Skin of body (tissue), 3 donors: ENCODE measurements at places on chromosomes 7 and 10.

- DNase-seq, result no peak
Measured at GRCh38 chr10:92834986-92835385, 13.3 kb upstream of the EXOC6 start.

DNA sequence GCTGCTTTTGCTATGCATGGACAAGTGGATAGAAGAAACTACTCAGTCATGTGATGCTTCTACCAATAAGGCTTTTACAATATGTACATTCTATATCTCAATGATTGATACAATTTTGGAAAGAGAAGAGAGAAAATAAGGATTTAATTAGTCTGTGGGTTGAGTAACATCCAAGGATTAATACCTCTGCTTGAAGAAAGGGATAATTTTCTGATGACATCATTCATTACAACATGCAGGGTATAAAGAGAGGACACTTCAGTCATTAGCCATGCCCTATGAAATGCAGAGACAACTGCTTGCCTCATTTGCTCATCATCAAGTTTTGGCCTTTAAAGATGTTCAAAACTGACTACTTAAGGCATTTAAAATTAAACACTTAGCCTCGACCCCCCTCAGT, 237.3 kb downstream of the AHR start:
- DNase-seq, result peak; percentile 36

DNA sequence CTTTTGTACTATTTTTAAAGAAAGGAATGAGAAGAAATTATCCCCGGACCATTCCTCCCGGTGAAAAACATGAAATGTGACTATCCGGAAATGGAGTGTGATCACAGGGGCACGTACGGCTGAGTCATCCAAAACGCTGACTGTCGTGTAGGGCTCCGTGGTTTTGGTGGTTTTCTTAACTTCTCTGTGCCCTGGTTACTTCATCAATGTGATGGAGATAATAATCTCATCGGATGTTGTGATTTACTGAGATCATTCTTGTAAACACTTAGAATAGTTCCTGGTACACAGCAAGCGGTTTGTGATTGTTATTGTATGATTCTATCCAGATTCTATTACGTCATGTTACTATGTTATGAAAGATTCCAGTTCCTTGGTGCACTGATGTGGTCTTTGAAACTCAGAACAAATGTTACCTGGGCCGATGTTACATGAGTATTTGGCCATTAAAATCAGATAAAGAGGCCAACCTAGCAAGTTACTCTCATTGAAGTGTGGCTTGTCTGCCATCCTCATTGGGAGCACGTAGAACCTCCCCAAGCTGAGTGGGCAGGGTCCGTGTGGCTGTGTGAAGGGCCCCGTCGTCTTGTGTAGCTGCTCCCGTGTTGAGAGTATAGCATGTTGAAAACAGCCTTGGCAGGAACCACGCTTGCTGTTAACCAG, 99.5 kb downstream of the CAMK1D start:
- DNase-seq, result no peak

DNA sequence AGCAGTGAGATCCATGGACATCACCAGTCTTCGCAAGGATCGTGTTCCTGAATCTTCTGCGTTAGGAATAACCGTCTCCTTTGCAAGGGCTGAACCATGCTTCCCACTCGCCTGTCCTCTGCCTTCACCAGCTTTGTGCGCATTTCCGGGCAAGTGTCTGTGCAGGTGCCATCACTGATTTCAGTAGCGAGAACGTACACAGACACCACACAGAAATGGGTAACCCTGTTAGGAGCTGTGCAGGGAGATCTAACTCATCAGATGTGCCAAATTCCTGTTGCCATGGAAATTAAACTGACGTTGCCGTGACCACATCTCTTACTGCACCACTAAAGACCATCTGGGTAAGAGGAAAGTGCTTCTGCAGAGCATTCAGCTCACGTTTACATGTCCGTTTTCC, 146.3 kb downstream of the DIP2C start:
- DNase-seq, result peak; percentile 8

DNA sequence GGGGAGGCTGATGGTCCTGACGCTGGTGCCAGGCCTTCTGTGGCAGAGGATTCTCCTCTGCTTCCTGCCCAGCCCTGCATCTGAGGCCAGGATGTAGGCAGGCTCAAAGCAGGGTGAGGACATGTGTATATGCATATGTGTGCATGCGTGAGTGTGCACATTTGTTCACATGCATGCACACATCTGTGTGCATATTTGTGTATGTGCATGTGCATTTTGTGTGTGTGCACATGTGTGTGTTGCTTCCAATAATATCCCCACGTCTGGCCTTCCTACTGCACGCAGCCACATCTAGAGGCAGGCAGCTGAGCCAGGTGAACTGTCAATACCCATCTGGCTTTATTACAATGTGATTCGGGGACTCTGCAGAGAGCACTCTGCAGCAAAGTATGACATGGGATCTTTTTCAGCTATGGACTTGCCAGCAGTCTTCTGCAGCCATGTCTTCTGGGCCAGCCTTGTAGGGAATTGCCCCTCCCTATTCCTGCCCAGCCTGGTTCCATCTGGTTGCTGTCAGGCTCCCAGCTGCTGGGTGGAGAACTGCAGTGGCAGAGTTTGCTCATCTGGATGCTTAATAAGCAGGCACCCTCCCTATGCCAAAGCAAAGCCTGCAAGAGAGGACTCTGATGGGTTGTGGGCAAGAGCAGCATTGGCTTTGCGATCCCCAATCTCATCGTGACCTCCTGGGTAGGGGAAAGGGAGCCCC, 140.7 kb downstream of the PFKFB3 start:
- peak; percentile 33 for DNase-seq

- no peak for DNase-seq
Measured at GRCh38 chr7:50185208-50185607, 92.2 kb upstream of the ZPBP start.

- DNase-seq, result no peak
Measured at GRCh38 chr7:94643771-94644545, 12.0 kb downstream of the SGCE start.

GRCh38 chr7:78002021-78002420, 203.4 kb downstream of the PHTF2 start:
- no peak for DNase-seq

- DNase-seq, result no peak
Measured at GRCh38 chr7:135711139-135711469, 16.9 kb downstream of the SLC13A4 start.

DNA sequence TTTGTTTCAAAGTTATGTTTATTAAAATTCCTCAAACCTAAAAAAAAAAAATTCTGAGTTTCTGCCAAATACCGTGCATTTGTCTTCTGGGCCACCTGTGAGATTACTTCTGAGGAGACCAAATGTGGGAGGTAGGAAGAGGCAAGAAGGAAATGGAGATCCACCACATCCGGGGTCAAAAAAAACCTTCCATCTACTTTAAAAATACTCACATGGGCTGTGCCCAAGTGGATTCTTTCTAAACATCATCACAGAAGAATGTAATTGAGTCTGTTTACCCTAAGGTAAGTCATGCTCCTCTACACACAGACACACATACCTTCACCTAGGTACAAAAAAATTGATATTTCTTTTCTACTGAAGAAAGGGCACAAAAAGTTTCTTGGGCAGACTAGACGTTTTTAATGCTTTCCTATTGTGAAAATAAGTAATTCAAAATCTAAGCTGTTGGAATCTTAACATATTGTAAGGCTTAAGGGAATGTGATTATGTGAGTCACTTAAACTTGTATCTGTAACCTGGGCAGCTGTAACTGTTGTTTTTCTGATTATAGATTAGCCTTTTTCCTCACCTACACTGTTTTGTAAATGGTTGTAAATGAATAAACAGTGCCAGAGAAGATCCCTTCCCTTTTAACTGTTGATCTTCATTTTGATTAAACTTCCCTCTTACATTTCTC, 19.1 kb upstream of the SPOCK2 start:
- DNase-seq, result no peak

GRCh38 chr7:137474540-137475026, 131.1 kb upstream of the PTN start:
- DNase-seq, result no peak

GRCh38 chr10:79981450-79982361, 32.8 kb upstream of the SFTPD start:
- DNase-seq, result no peak

GRCh38 chr7:2820508-2820934, 23.6 kb downstream of the GNA12 start:
- no peak for DNase-seq

DNA sequence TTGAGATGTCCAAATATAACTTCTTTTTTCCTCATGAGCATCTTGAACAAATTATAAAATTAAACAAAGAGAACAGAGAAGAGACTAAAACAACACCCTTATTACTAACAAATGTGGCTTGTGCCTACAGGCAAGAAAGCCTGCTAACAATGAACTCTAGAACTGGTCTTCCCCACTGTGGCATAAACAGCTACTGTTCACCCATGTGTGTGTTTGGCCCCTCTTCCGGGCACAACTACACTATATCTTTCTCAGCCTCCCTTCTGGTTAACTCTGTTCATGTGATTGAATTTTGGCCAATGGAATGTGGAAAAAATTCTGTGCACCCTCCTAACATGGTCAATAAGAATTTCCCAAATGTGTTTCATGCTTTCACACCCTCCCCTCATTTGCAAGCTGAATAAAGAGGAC, 117.0 kb downstream of the KBTBD2 start:
- peak; percentile 28 for DNase-seq

GRCh38 chr7:38728145-38728544, 97.0 kb upstream of the AMPH start:
- DNase-seq, result no peak

DNA sequence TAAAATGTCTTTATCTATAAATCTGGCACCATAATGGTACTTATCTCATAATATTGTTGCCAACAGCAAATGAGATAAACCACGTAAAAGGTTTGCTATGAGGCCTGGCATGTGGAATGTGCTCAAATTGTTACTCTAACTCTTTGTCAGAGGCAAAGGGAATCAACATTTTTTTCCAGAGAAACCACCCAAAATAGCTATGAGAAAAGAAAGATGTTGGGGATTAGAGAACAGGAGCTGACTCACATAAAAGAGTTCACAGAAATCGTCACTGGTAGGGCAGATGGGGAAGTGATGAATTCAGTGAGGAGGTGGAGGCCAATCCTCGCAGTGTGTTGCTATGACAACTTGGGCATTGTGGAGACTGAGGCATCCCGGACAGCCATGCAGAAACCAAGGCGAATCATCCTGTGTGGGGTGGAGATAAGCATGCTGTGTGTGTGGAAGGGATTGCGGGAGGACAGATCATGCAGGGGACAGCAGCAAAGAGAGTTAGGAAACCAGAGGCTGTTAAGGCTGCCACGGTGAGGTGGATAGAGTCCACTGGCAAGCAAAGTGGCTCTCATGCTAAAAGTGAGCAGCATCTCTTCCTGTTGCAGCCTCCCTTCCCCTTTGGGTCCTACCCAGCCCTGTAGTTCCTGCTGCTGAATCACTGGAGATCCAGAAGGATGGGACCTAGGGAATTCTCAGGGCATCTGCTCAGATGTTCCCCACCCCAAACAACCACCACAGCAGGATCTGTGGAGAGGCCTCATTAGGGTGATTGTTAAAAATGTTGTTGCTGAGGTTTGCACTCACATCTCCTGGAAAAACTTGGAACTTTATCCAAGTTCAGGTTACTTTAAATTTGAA, 103.9 kb downstream of the CUBN start:
- peak; percentile 73 for DNase-seq

GRCh38 chr7:105096306-105096705, 82.3 kb downstream of the KMT2E start:
- no peak for DNase-seq

DNA sequence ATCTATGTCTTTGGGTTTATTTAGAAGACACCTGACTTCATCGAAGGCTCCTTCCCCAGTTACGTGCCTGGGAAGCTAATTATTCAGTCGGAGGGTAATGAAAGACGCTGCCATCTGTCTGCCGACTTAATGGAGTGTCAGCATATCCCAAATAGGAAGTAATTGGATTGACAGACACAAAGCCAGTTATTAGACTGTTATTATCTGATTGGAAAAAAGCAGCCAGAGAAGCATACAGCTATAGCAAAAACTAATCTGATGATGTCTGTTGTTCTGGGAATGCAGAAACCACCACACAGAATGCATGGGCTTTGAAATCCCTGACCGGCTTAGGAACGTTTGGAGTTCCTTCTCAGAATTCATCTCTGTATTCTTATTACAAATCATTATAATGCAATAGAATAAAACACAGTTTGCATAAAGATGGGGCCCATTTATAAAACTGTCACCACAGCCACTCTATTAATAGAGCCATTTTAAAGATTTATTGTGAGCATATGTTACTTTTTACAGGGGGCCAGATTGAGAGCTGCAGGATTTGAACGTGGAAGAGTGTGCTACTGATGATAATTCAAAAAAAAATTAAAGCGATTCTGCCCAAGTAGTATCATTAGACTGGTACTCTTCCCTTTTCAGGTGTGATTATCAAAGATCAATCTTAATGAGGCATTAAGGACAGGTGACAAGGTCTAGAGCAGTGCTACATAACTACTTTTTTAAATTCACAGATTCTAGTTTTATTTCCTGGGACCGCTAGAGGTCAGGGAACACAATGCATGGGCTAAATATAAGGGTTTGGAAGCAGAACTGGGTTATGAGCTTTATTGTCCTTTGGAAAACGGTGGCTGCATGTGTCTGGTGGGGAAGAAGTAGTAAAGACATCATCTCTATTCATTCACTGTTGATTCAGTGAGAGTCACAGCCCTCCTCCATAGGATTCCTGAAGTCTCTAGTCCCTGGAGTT, 330.1 kb upstream of the LRGUK start:
- peak; percentile 28 for DNase-seq

DNA sequence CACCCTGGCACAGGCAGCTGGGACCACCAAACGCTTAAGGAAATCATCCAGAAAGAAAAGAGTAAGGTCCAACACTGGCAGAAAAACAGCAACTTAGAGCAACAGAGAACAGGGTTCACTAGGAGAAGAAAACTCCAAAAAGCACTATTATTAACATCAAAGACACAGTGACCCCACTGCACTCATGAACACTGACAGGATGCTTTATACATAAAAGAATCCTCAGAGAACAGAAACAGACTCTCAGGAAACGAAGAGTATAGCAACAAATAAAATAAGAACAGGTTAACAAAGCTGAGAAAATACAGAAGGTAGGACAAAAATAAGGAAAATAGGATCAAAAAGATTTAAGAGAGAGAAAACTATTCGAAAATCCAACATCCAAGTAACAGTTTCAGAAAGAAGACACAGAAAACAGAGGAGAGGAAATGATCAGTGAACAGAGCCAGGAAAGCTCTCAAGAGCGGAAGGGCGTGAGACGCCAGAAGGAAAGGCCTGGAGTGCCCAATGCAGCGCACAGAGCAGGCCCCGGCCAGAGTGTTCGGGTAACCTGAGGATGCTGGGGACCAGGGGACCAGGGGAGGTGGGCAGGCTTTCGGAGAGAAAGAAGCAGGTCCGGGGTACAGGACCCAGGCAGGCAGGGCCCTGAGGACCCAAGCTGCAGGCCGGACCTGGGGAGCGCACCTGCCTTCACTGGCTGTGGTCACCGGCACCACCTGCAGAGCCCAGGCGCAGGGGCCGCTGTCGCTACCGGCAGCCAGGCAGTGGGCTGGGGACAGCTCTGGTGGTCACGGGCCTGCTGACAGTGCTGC, 258.2 kb downstream of the MAD1L1 start:
- no peak for DNase-seq

DNA sequence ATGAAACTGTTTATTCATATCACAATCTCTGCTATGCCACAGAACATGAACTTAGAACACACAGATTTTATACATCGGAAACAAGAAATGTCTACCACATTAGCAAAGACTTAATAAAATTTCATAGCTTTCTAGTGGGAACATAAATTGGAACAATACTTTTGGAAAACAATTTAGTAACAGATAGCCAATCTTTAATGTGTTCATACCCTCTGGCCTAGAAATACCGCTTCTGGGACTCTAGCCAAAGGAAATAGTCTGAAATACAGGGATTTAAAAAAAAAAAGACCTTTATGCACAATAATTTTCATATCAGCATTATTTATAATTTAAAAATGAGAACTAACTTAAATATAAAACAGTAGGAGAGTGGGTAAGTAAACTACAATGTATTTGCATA, 168.5 kb downstream of the PLXNA4 start:
- peak; percentile 74 for DNase-seq
